ENCODE measurements at places on chromosomes 4 and X. TPM values are rescaled to one million over a fixed set of nuclear protein-coding genes. Genes with fewer than 3 reads are reported as not detected.

The TAF7L gene
- 0.26 TPM for total RNA-seq

The AKAP14 gene
- total RNA-seq, result not detected

The SMIM10L2A gene
- 0.85 TPM for total RNA-seq

The CYLC1 gene
- total RNA-seq, result not detected

The TCEANC gene
- total RNA-seq, result 9.0 TPM

The UGT2A3 gene
- total RNA-seq, result 0.53 TPM

The ADH7 gene
- total RNA-seq, result not detected

The OPN1MW gene
- not detected for total RNA-seq

Data from urinary bladder (tissue), 4 donors.